ENCODE measurements at places on chromosomes 16 and 17. TPM values are rescaled to one million over a fixed set of nuclear protein-coding genes. Genes with fewer than 3 reads are reported as not detected.

DNA sequence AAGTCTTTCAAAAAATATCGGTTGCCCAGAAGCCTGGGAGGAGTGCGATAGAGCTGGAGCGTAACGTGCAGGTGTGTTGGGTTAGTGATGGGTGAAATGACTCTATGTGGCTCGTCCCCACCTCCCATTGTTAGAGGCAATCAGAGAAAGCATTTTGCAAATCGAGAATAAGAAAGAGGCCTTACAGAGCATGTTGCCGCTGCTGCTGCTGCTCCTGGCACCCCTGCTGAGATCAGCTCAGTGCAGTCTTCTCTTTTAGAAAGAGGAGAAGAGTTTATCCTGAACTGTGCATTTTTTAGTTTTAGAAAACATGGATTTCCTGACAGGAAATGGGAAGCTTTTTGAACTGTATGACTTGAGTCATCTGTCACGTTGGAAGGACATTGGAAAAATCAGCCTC is 774.5 kb upstream of the RBFOX1 start:
- no peak for DNase-seq
- no peak overlapping the region for H3K27ac ChIP-seq
- H3K36me3 ChIP-seq, result no peaks in the 10 kb centered on the region
- peaks cover 9% of the 10 kb centered on the region for H3K27me3 ChIP-seq
- no peaks in the 10 kb centered on the region for H3K4me1 ChIP-seq
- H3K4me3 ChIP-seq, result no peak overlapping the region

RAB37 gene
- 1.8 TPM for total RNA-seq

CIITA gene
- total RNA-seq, result 39.7 TPM

HYDIN gene
- 4.0 TPM for total RNA-seq

DNA sequence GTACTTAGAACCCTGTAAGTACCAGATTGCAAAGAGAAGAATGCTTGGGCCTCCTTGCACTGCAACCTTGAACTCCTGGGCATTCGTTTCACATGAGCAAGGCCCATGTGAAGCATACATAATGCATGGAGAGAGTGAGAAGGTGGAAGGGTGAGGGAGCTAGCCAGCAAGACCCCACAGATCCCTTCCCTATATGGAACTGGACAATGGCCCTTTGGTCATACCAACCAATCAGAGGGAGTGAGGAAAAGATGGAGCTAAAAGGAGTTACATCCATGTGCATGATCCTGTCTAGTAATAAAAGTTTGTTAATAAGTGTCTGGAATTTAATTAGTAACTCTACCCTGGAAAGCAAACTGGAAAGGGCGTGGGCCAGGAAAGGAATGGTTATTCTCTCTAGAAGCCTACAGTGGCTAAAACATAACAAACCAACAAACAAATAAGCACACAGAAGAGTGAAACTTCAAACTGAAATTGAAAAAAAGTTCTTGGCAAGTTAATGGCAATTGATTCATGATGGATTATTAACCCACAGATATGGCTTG is 29.6 kb downstream of the DNAH3 start:
- no peaks in the 10 kb centered on the region for H3K4me1 ChIP-seq
- DNase-seq, result no peak
- no peaks in the 10 kb centered on the region for H3K36me3 ChIP-seq
- no peak overlapping the region for H3K27ac ChIP-seq

GRCh38 chr16:920051-920681 is 50.6 kb downstream of the LMF1 start:
- H3K27ac ChIP-seq, result no peak overlapping the region
- no peak for DNase-seq
- no peaks in the 10 kb centered on the region for H3K4me1 ChIP-seq
- no peaks in the 10 kb centered on the region for H3K36me3 ChIP-seq

- DNase-seq, result no peak
- H3K27me3 ChIP-seq, result no peaks in the 10 kb centered on the region
- H3K27ac ChIP-seq, result no peak overlapping the region
- no peak overlapping the region for H3K4me3 ChIP-seq
- H3K4me1 ChIP-seq, result no peaks in the 10 kb centered on the region
- no peaks in the 10 kb centered on the region for H3K36me3 ChIP-seq
Measured at GRCh38 chr17:69560987-69561441, 146.5 kb downstream of the MAP2K6 start.

- H3K27ac ChIP-seq, result no peak overlapping the region
- H3K27me3 ChIP-seq, result no peaks in the 10 kb centered on the region
- no peak for DNase-seq
- H3K4me1 ChIP-seq, result no peaks in the 10 kb centered on the region
- H3K36me3 ChIP-seq, result peaks cover 5% of the 10 kb centered on the region
Measured at GRCh38 chr17:76404976-76405563, 20.7 kb downstream of the SPHK1 start.

KCNAB3 gene
- 1.3 TPM for total RNA-seq

DNA sequence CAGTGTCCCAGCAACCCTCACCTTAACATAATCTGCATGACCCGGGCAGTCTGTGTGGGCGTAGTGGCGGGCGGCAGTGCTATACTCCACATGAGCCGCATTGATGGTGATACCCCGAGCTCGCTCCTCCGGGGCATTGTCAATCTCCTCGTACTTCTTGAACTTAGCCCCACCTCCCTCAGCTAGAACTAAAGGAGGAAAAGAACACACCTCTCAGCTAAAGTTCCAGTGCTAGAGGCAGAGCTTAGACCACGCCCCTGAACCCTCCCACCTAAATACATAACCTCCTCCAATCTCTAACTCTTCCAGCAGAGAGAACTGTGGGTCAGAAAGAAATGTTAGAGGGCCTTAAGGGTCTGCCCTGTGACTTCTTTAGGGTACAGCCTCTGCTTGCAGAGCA is 855 bp downstream of the TUFM start:
- H3K36me3 ChIP-seq, result peaks cover 29% of the 10 kb centered on the region
- H3K4me1 ChIP-seq, result peaks cover 17% of the 10 kb centered on the region
- DNase-seq, result no peak
- H3K27me3 ChIP-seq, result no peaks in the 10 kb centered on the region

GRCh38 chr17:82304826-82305726 is 12.3 kb downstream of the CD7 start:
- H3K4me3 ChIP-seq, result no peak overlapping the region
- no peaks in the 10 kb centered on the region for H3K36me3 ChIP-seq
- no peak for DNase-seq
- H3K27ac ChIP-seq, result no peak overlapping the region
- no peaks in the 10 kb centered on the region for H3K4me1 ChIP-seq

GRCh38 chr16:80004113-80004512 is 403.6 kb upstream of the MAF start:
- no peaks in the 10 kb centered on the region for H3K4me1 ChIP-seq
- no peaks in the 10 kb centered on the region for H3K36me3 ChIP-seq
- H3K27ac ChIP-seq, result no peak overlapping the region

- H3K27ac ChIP-seq, result no peak overlapping the region
- H3K4me1 ChIP-seq, result no peaks in the 10 kb centered on the region
- DNase-seq, result no peak
- no peaks in the 10 kb centered on the region for H3K27me3 ChIP-seq
- no peaks in the 10 kb centered on the region for H3K36me3 ChIP-seq
Measured at GRCh38 chr16:24174504-24174903, 81.6 kb upstream of the CACNG3 start.

GRCh38 chr16:27819881-27820610 is 243.5 kb downstream of the GSG1L start:
- H3K4me3 ChIP-seq, result no peak overlapping the region
- H3K4me1 ChIP-seq, result no peaks in the 10 kb centered on the region
- no peak overlapping the region for H3K27ac ChIP-seq
- no peaks in the 10 kb centered on the region for H3K36me3 ChIP-seq
- no peaks in the 10 kb centered on the region for H3K27me3 ChIP-seq
